ENCODE measurements at places on chromosomes 3 and 15.

GRCh38 chr3:46130631-46131310 lies 77.3 kb downstream of the CCR1 start:
- no peak for DNase-seq

- DNase-seq: peak; percentile 21
Observed at GRCh38 chr15:23642413-23643044, 5.1 kb downstream of the MAGEL2 start.

DNA sequence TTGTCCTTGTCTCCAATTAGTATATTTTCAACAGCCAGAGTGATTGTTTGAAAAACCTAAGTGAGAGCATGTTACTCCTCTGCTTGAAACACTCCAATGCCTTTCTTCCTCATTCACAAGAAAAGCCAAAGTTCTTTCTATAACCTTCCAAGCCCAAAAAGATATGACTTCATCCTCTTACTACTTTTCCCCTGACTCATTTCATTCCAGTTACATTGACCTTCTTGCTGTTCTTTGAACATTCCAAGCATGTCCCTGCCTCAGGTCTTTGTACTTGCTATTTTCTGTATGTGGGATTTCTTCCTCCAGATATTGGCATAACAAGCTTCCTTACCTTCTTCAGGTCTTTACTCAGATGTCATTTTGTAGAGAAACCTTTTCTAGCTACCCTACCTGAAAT lies 28.3 kb downstream of the EHHADH start:
- no peak for DNase-seq

DNA sequence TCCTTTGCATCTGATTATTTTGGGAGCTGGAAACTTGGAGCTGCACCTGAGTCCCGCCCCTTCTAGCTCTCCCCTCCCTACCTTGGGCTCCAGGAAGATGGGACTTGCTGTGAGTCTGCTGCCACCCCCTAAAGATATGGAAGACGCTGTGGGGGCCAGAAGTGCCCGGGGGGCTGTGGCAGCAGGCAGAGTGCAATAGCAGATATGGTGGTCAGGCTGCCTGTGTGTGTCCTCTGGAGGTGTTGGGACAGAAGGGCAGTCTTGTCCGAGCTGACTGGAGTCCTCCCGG lies 485 bp downstream of the PAK6 start:
- no peak for DNase-seq

DNA sequence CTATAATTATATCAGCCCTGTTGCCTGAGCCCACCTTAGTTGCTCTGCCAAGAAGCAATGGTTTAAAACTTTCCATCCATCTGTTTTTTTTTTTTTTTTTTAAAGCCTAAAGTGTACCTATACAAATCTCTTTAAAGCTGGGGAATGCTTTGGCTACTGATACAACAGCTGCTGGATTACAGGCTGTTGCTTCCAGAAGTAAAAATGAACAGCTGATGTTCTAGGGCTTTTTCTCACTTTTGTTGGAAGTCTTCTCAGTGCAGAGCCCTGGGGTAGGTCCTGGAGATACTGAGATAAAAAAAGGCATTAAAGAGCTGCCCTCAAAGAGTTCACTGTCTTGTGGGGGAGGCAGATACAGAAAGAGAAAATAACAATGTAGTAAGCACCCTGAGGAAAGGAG lies 218.1 kb downstream of the NLGN1 start:
- DNase-seq: no peak

DNA sequence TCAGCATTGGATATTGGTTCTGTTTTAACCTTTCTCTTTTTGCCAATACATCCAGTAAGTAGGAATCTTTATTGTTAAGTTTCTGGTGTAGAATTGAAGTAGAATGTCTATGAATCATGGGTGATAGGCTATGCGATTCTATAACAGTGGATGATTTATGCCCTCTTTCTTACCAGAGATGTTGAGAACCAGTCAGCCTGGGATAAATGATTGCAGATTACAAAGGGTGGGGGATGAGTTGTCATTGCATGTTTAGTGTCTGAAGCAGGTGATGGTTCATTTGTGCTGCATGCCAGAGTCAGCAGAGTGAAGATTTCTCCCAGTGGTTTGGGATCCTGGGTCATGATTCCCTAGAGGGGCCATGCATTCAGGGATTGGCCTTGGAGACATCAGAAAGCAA lies 14.3 kb downstream of the RETNLB start:
- DNase-seq: no peak

GRCh38 chr15:81843226-81843625 lies 202.6 kb downstream of the MEX3B start:
- no peak for DNase-seq

DNA sequence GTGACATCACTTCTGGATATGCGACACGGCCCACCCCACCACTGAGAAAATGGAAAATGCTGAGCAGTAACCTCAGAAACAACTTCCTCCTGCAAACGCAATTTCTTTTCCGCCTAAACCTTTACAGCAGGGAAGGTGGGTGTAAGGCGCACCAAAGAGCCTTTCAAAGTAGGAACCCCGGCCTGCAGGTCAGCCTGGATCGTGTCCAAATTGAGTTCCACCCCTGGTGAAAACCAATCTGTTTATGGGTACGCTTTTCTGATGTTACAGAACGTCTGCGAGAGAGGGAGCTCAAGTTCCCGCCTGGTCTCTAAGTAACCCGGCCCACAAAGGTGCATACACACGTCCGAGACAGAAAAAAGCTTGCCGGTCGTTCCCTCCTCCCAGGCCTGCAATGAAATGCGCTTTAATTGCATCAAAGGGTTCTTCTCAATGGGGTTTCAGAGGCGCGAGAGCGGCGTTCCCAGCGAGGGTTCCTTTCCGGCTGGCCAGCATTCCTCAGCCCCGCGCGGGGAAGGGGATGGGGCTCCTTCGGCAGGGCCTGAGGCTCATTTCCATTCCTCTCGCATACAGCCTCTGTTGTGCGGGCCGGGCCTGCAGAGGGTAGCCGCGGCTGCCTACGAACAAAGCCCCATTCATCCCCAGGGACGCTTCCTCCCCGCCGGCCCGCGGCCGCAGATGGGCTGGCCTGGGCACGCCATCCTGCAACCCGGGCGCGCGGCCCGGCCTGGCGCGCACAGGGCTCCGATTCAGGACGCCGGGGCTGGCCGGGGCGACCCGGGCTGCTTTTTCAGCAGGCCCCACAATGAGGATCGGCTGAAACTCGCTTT lies 138.1 kb downstream of the TMCO5A start:
- no peak for DNase-seq

DNA sequence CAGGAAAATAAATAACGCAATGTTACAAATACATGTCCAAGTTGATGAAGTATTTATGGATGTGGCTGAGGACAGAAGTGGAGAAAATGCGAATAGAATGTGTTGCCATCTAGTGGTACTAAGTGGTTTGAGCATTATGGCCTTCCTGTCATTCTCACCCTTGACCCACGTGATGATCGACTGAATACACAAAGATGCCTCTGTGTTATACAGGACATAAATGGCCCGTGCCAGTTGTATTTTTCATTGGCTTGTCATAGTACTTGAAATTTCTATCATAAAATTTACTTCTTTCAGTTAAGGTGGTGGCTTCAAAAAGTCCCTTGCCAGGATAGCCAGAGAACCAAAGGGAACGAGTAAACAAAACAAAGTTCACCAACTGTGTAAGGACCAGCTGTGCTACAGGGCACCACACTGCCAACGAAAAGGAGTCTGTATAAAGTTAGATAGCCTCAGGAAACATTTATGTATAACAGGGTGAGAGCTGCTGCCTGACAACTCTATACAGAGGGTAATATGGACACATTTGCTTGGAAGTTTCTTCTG lies 103.7 kb downstream of the MYH15 start:
- peak; percentile 35 for DNase-seq

DNA sequence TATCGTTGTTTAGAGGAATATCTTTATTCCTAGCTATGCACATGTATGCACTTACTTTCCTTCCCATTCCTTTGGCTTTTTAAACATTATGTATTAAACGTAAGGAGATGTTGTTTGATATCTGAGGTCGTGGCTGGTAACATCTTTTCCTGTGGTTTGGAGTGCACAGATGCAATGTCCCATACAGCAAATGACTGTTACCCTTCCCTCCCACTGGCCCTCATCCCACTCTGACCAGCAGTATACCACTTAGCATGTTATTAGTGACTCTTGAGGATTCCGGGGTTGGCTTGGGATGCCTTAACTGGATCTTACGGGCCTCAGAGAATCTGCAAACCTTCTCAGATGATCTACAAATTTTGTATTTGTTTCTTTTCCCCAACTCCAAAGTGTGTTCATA lies 34.5 kb downstream of the TGFBR2 start:
- no peak for DNase-seq

DNA sequence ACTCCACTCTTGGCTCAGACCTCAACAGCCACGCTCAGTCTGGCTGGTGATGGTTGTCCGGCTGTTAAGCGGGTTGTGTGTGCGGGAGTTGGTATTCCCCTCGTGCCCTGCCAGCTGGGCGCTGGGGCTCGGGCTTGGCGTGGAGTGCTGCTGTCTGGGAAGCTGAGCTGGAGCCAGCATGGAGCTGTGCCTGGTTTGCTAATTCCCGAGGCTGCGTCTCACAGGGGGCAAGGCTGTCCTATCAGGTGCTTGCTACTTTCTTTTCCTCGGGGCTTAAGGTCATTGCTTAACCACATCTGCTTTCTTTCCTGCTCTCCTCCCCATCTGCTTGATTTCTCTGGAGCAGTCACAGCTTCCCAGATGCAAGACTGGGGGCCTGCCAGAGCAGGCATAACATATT lies 29.9 kb downstream of the PDIA5 start:
- DNase-seq: no peak

DNA sequence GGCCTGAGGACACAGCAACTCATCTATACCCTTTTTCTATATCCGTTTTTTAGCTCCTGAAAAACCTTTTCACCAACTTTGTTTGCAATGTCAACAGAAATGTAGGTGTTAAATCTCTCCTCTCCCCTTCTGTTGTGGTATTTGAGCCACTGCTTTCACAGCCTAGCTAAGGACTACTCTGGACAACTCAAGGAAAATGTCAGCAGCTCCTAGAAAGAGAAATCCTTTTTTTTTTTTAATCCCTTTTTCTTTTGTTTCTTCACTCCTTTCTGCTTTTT lies 176.6 kb downstream of the KLHL25 start:
- DNase-seq: no peak

DNA sequence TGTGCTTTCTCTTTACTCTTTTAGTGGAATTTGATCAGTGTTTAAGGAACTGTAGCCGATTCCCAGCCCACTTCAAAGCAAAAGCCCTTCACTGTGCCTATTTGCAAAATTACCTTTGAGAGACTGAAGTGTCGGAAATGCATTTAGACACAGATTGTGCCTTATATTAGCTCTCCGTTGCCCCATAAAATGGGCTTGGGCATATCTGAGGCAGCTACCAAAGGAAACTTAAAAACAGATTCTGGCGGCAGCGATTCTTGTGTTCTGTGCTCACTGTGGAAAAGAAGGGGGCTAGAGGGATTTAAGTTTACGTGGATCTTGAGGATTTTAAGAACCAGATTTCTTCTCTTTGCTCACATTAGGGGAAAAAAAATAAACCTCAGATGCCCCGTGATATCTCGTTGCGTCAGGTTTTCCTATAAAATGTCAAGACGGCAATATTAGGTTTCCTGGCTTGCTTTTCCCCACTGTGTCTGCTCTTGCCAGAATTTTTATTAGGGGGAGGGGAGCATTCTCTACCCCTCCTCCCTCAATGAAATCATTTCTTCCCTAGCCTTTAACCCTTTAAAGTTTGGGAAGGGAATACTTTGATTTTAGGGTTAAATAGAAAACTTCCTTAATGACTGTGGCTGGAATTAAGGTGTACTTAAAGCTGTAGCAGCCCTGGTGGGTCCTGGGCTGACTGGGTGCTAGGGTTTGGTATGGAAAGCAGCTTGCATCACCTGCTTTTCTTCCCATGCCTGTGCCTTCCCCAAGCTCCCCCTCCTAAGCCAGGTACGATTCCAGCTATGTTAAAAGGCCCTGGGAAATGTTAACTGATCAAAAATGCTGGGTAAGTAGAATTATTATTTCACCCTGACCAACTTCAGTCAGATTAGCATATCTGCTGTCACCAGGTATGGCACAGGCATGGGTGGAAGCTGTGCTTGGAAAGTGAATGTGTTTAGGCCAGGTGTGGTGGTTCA lies 73.8 kb downstream of the SMAD3 start:
- DNase-seq: no peak

GRCh38 chr3:149460117-149460516 lies 14.4 kb upstream of the TM4SF4 start:
- no peak for DNase-seq

GRCh38 chr15:59492389-59493377 lies 54.7 kb downstream of the FAM81A start:
- peak; percentile 40 for DNase-seq

DNA sequence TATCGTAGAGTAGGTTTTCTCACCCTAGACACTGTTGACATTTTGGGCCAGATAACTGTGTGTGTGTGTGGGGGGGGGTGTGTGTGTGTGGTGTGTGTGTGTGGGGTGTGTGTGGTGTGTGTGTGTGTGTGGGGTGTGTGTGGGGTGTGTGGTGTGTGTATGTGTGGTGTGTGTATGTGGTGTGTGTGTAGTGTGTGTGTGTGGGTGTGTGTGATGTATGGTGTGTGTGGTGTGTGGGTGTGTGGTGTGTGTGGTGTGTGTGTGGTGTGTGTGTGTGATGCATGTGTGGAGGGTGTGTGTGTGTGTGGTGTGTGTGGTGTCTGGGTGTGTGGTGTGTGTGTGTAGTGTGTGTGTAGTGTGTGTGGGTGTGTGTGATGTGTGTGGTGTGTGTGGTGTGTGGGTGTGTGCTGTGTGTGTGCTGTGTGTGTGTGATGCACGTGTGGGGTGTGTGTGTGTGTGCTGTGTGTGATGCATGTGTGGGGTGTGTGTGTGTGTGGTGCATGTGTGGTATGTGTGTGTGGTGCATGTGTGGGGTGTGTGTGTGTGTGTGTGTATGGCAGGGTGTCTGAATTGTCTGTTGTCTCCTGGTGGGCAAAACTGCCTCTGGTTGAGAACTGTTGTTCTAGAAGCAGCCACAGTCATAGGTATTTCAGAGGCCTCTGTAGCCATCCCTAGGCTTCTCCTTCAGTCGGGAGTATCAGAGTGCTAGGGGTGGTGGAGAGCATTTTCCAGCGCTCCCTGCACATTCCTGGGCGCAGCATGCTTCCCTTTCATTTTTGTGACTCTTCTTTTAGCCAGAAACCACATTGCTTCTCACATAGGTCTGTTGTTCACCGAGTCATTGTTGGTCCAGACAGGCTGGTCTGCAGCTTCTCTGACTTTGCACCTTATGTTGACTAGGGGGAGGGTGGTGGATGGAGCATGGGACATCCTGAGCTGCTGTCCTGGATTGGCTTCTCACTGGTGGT lies 84.4 kb downstream of the THSD4 start:
- no peak for DNase-seq

DNA sequence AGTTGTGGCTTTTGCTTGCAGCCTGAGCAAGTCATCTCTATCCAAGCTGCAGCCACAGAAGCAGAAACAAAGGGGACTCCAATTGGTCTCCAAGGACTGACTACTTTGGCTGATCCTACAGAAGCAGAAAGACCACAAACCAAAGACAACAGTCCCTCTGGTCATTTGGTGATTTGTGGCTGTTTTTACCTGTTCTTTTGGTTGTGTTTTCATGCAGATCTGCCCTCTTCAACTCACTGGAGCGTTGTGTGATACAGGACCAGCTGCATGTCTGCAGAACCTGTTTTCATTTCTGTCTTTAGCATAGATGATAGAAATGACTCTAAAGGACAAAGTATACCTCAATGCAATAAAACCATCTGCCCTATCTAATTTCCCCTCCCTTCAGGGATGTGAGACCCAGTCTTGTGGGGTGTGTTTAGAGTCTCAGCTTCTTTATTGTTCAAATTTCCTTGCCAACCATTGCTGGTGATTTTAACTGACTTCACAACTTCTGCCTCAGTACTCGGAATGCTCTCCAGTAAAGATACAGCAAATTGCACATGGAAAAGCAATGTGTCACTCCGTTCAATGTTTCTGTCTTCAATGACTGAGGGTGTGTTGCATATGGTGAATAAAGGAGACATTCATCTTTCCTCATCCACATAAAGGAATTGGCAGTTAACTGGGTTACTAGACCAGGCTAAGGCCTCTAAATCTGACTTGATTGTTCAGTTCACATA lies 48.9 kb upstream of the SLC7A14 start:
- no peak for DNase-seq

All from activated CD4-positive, alpha-beta T cell treated with anti-CD3 and anti-CD28 coated beads for 4 hours (primary cell).